ENCODE measurements at places on chromosomes 7 and 10. TPM values are rescaled to one million over a fixed set of nuclear protein-coding genes. Genes with fewer than 3 reads are reported as not detected.

- H3K4me3 ChIP-seq: no peak overlapping the region
- H3K27ac ChIP-seq: no peak overlapping the region
These were observed 139.4 kb downstream of the KCND2 start for GRCh38 chr7:120412139-120413050.

- DNase-seq: no peak
- no peak overlapping the region for H3K27ac ChIP-seq
- H3K27me3 ChIP-seq: no peaks in the 10 kb centered on the region
- H3K4me1 ChIP-seq: peaks cover 21% of the 10 kb centered on the region
- H3K4me3 ChIP-seq: no peak overlapping the region
These were observed 90.0 kb downstream of the GSAP start for GRCh38 chr7:77326131-77326530.

DNA sequence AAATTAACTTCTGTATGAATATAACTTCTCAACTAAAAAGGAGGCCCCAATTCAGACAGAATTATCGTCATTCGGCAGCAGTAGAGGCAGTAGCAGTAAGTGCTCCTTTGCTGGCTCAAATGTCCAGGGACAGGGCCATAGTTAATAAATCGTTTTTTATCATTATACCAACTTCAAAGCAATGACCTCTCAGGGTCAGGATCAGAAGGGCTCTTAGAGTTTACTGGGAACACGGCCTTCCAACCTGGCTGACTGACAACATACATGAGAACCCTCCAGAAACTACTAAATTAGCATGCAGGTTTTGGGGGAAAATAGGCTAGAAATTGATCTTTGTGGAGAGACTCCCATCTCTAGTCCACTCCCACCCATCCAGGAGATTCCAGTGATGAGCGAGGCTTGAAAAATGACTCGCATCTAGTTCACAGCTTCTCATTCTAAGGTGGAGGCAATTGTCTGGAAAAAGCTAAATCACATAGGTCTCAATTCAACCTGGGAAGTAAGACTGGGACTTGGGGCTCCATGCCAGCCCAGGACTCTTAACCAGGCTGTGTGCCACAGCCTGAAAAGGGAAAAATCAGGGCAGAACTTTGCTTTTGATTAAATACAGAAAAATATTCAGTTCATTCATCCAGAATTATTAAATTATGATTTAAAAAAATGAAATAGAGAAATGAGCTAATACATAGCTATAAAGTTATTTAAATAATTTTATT, 84.6 kb downstream of the ABLIM1 start:
- peaks cover 25% of the 10 kb centered on the region for H3K4me1 ChIP-seq
- H3K36me3 ChIP-seq: no peaks in the 10 kb centered on the region
- H3K27ac ChIP-seq: no peak overlapping the region
- no peaks in the 10 kb centered on the region for H3K27me3 ChIP-seq
- no peak for DNase-seq
- no peak overlapping the region for H3K4me3 ChIP-seq

- no peaks in the 10 kb centered on the region for H3K4me1 ChIP-seq
- peaks cover 41% of the 10 kb centered on the region for H3K27me3 ChIP-seq
- no peak overlapping the region for H3K27ac ChIP-seq
- H3K4me3 ChIP-seq: no peak overlapping the region
- no peak for DNase-seq
These were observed 3.3 kb downstream of the FRMPD2 start for GRCh38 chr10:48271047-48271730.

DNA sequence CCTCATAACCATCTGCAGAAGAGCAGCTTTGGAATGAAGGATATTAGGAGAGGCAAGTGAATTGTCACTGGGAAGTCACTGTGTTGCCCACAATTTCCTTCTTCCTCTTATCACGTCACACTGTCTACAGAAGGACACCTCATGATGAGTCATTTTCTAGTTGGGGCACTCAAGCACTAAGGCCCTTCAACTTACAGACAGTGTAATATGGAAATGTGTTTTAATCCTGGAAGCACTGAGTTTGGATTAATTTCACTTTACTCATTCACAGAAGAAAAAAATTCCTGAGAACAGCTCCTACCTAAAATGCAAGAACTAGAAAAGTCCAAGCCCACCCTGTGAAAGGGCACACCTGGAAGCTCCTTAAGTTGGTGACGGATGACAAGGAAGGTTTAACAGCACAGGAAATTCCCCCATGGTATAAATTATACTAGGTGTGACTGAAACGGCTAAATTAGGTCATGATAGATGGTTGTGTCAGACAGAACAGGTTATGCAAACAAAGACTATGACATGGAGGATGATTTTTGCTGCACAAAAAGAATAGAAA, 56.6 kb downstream of the PARD3 start:
- H3K27ac ChIP-seq: peak overlapping the region; percentile 78
- no peak for DNase-seq
- peaks cover 64% of the 10 kb centered on the region for H3K4me1 ChIP-seq
- no peaks in the 10 kb centered on the region for H3K36me3 ChIP-seq
- H3K4me3 ChIP-seq: no peak overlapping the region
- no peaks in the 10 kb centered on the region for H3K27me3 ChIP-seq

DNA sequence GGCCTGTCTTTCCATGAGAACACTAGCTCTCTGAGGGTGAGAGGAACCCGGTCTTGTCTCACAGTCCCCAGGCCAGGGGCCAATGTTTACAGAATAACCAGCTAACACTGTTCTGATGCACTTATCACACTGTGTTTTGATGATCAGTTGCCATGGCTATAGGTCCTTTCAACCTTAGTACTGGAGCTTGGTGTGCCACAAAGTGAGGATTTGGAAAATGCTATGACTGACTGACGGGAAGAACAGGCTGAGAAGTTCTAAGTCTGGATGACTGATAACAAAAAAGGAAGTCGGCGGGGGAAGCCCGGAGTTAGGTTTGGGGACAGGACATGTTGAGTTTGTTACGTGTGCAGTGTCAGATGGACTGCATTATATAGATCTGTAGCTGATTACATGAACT, 141.8 kb downstream of the CTTNBP2 start:
- H3K4me3 ChIP-seq: no peak overlapping the region
- DNase-seq: no peak
- H3K4me1 ChIP-seq: peaks cover 14% of the 10 kb centered on the region
- H3K27me3 ChIP-seq: no peaks in the 10 kb centered on the region
- H3K36me3 ChIP-seq: no peaks in the 10 kb centered on the region

DNA sequence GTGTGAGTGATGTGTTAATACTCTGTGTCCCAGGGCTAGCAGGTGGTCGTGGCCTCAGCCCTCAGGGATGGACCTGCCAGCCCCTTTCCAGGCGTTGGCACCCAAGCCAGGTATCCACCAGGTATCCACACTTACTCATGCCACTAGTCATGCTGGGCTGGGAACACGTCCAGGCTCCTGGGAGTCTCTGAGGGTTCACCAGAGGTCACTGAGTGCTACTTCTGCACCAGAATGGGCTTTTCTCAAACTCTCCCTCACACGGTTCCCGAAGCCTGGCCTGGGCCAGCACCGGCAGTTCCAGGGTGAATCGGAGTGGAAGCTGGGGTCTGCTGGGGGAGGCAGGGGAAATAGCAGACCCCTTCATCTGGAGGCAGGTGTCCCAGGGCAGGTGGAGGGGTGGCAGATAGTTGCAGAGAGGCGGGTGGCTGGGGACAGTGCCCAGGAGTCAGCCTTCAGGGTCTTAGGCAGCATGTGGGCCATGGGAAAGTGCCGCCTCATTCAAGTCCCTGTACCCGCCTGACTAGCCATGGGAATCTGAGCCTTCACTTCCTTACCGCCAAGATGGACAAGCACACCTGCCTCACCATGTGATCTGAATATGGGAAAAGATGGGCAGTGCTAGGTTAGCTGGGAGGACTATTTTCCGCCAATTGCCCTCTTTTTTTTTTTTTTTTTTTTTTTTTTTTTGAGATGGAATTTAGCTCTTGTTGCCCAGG, 95.5 kb upstream of the GTF2I start:
- no peaks in the 10 kb centered on the region for H3K4me1 ChIP-seq
- peaks cover 23% of the 10 kb centered on the region for H3K36me3 ChIP-seq
- no peak for DNase-seq
- H3K4me3 ChIP-seq: no peak overlapping the region
- H3K27me3 ChIP-seq: no peaks in the 10 kb centered on the region
- no peak overlapping the region for H3K27ac ChIP-seq

DNA sequence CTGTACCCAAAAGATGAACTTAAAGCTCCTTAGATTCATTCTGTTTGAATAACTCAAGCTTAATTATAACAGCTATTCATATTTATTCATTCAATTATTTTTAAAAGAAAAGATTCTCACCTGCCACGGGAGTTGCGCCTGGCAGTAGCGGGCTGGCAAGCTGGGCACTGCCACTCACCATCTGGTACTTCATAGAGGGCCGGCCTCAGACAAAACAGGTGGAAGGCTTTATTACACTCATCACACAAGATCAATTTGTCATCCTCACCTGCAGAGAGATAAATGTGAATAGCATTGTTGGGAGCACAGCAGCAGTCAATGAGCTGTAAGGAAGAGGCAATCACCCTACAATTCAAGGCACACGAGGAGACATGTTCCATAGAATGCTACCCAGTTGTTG, 15.8 kb downstream of the FZD9 start:
- no peak for DNase-seq
- H3K36me3 ChIP-seq: peaks cover 45% of the 10 kb centered on the region
- no peak overlapping the region for H3K27ac ChIP-seq

DNA sequence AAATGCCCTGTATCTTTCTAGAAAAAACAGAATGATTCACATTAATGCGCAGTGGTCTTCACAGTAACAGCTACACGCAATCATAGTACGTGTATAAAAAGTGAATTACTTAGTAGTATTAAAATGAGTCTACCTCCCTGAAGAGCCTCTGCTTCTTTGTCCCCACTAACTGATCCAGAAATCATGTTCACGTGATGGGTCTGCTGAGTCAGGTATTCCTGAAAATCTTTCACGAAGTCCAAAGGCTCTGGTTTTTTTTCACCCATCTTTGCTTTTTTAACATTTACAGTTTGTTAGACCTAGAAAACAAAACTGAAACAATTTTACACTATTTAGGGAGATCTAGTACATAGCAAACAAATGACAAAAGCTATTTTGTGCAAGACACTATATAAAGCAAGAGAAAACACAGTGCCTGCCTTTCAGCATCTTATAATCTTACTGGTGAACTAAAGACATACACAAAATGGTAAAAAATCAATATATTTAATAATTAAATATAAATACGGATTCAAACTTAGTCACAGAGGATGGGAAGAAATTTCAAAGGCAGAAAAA, 10.2 kb downstream of the IKZF5 start:
- peaks cover 6% of the 10 kb centered on the region for H3K4me1 ChIP-seq
- peaks cover 19% of the 10 kb centered on the region for H3K36me3 ChIP-seq
- DNase-seq: no peak
- H3K27me3 ChIP-seq: no peaks in the 10 kb centered on the region
- no peak overlapping the region for H3K27ac ChIP-seq

- peaks cover 23% of the 10 kb centered on the region for H3K36me3 ChIP-seq
- H3K4me3 ChIP-seq: no peak overlapping the region
- DNase-seq: no peak
- H3K27me3 ChIP-seq: no peaks in the 10 kb centered on the region
- peaks cover 19% of the 10 kb centered on the region for H3K4me1 ChIP-seq
- peak overlapping the region; percentile 85 for H3K27ac ChIP-seq
These were observed 23.1 kb downstream of the MDFIC start for GRCh38 chr7:114944745-114945625.

DNA sequence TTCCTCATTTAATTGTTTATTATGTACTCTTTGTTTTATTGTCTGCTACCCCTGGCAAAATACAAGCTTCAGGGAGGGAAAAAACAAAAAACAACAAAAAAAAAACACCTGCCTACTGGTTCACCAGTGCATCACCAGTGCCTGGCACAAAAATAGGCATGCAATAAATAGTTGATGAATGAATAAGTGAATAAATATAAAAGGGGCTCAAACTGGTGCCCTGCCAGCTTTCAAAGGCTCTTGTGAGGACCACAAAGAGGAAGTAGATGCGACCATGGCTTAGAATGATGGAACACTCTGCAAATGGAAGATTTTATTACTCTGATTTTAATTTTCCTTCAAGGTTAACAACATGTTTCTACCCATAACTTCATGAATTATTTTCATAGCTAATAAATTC, 213.0 kb upstream of the INHBA start:
- H3K4me3 ChIP-seq: no peak overlapping the region
- peak overlapping the region; percentile 97 for H3K27ac ChIP-seq
- H3K27me3 ChIP-seq: no peaks in the 10 kb centered on the region
- no peaks in the 10 kb centered on the region for H3K36me3 ChIP-seq

- peaks cover 16% of the 10 kb centered on the region for H3K4me1 ChIP-seq
- H3K4me3 ChIP-seq: no peak overlapping the region
These were observed 11.6 kb downstream of the HBP1 start for GRCh38 chr7:107180378-107180777.

DNA sequence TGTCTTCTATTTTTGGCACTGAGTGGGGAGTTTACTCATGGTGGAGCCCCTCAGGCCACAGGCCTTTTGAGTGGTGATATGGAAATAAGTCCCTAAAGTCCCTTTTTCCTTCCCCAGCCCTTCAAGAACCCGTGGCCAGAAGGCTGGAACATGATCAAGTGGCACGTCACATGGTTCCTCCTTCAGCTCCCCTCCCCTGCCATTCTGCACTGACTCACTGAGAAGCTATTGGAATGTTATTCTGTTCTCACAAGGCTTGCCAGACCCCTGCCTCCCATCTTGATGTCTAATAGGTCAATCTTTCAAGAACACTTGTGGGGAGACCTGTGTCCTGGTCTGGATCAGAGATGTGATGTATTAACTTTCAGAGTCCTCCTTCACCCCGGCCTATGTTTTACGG, 279.8 kb downstream of the SEC23IP start:
- no peaks in the 10 kb centered on the region for H3K4me1 ChIP-seq
- DNase-seq: no peak
- H3K27me3 ChIP-seq: no peaks in the 10 kb centered on the region
- H3K27ac ChIP-seq: no peak overlapping the region
- H3K4me3 ChIP-seq: no peak overlapping the region

DNA sequence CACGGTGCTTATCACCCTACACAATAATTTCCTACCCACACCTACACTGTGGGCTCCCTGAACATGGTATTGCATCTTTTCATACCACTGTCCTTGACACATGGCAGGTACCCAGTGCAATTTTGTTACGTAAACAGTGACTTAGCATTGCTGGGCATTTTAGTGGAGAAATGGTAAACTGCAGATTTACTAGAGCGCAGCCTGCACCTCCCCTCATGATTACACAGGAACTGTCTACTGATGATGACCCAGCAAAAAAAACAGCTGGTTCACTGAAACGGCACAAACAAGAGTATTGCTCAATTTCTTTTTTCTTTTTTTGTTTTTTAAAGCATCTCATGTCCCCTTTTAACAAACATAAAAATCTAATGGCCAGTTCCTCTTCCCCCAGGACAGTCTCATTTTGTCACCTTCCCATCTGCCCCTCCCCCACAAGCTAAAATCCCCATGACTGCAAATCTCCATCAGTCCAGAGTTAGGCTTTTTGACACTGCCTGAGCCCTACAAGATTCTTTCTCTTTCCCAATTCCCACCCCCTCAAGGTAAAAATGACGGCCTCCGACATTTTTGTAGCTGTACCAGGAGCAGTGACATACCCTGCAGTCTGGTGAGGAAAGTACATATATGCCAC, 2.8 kb downstream of the ZNF746 start:
- DNase-seq: no peak
- H3K27ac ChIP-seq: no peak overlapping the region
- H3K4me3 ChIP-seq: no peak overlapping the region
- H3K4me1 ChIP-seq: peaks cover 20% of the 10 kb centered on the region
- peaks cover 15% of the 10 kb centered on the region for H3K27me3 ChIP-seq
- peaks cover 36% of the 10 kb centered on the region for H3K36me3 ChIP-seq

The PRSS37 gene
- total RNA-seq: not detected

The SP8 gene
- not detected for total RNA-seq

The SEMA4G gene
- 6.3 TPM for total RNA-seq

The FGL2 gene
- 0.16 TPM for total RNA-seq

The WDR86 gene
- total RNA-seq: not detected

The C10orf71 gene
- total RNA-seq: not detected

The ENO4 gene
- total RNA-seq: 0.70 TPM

The COL28A1 gene
- total RNA-seq: 1.1 TPM

The NEURL1 gene
- 2.5 TPM for total RNA-seq

The RASSF4 gene
- 11.8 TPM for total RNA-seq

Measured in osteocyte (in vitro differentiated cells).